ENCODE measurements at places on chromosomes 5 and 9.

DNA sequence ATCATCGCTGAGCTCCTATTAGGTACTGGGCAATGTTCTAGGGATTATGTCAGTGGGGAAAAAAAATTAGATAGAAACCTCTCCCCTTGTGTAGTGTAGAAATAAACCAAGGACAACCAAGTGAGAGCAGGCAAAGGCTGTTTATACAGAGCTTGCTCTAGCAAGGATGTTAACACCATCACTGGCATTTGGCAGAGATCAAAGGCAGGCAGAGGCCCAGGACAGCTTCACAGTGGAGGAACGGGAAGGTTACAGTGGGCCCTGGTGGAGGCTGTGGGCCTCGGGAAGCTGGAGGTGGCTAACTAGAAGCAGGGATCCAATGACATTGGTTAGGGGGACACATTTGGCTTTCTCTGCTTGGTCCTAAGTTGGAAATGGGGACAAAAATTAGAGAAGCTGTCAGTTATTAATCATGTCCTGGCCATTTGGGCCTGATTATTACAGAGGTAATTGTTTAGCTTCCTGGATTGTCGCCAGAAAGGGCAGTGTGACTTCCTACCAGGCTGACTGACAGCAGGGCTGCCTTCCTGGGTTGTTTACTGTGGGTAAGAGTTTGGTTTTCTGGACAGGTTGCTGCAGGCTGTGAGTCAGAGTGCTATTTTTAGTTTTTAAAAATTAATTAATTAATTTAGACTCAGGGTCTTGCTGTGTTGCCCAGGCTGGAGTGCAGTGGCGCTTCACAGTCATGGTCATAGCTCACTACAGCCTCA lies 259.3 kb downstream of the ROR2 start:
- DNase-seq, result no peak

DNA sequence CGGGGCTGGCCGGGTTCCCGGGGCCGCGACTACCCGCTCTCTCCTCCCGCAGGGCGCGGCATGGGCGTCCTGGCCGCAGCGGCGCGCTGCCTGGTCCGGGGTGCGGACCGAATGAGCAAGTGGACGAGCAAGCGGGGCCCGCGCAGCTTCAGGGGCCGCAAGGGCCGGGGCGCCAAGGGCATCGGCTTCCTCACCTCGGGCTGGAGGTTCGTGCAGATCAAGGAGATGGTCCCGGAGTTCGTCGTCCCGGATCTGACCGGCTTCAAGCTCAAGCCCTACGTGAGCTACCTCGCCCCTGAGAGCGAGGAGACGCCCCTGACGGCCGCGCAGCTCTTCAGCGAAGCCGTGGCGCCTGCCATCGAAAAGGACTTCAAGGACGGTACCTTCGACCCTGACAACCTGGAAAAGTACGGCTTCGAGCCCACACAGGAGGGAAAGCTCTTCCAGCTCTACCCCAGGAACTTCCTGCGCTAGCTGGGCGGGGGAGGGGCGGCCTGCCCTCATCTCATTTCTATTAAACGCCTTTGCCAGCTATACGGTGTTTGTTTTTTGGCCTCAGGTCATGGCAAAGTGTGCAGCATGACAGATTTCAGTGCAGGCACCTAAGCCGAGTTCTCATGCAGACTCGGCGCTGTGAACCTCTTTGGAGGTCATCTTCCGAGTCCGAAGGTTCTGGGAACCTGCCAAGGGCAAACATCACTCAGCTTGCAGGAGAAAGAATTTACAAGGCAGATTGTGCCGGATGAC lies 516 bp downstream of the MRPL41 start:
- DNase-seq, result peak; percentile 35

DNA sequence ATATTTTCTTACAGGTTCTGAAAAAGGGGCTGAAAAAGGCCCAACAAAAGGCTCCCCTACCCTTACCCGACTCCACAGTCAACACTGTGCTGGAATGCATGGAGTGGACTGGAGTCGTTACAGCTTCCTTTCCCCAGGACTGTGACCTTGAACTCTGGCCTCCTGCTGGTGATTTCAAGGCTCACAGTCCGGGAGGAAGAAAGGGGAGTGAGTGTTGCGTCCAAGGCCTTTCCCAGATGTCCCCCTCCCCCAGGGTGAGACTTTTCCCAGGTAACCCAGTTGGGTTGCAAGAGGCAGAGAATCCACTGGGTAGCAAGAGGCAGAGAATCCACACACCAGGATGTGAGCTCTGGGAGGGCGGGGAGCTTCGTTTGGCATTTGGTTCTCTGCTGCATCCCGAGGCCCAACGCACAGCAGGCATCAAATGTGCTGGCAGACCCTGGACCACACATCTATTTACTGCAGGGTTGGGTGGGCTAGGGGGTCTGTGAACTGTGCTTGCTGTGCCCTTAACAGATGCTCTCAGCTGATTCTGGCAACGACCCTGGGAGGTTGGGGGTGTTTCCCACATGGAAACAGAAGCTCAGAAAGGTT lies 37.5 kb downstream of the FABP6 start:
- no peak for DNase-seq

- DNase-seq, result no peak
Measured at GRCh38 chr9:109108318-109108717, 11.4 kb downstream of the TMEM245 start.

DNA sequence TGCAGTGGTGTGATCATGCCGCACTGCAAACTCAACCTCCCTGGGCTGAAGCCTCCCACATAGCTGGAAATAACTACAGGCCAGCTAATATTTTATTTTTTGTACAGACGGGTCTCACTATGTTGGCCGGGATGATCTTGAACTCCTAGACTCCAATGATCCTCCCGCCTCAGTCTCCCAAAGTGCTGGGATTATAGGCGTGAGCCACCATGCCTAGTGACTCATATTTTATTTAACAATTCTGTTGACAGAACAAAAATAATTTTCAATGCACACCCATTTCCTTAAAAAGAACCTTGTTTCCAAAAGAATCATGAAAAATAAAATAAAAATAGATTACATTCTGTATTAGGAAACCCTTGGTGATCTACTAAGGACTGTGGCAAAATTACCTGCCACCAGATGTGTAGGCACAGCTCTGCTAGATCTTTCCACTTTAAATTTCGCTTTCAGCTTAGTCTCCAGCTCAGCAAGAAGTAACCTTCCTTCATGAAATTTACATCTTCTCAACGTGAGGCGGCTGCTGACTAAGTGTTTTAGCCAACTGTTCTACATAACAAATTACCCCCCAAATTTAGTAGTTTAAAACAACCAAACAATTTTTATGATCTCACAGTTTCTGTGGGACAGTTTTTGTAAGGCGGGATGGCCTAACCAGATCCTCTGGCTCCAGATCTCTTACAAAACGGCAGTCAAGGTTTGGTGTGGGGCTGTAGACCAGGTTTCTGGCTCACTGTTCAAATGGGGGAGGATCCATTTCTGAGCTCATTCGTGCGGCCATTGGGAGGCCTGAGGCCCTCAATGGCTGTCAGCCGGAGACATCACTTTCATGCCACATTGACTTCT lies 32.6 kb upstream of the GOLPH3 start:
- DNase-seq, result no peak

GRCh38 chr5:160434022-160434531 lies 12.4 kb downstream of the PTTG1 start:
- DNase-seq, result peak; percentile 33

- no peak for DNase-seq
Measured at GRCh38 chr5:176161431-176161830, 76.8 kb upstream of the SIMC1 start.

GRCh38 chr5:96404191-96404867 lies 28.7 kb downstream of the PCSK1 start:
- DNase-seq, result no peak

GRCh38 chr9:131606896-131607567 lies 61.7 kb downstream of the PRRT1B start:
- DNase-seq, result no peak

- peak; percentile 34 for DNase-seq
Measured at GRCh38 chr5:80346055-80346454, 26.3 kb downstream of the SPZ1 start.

DNA sequence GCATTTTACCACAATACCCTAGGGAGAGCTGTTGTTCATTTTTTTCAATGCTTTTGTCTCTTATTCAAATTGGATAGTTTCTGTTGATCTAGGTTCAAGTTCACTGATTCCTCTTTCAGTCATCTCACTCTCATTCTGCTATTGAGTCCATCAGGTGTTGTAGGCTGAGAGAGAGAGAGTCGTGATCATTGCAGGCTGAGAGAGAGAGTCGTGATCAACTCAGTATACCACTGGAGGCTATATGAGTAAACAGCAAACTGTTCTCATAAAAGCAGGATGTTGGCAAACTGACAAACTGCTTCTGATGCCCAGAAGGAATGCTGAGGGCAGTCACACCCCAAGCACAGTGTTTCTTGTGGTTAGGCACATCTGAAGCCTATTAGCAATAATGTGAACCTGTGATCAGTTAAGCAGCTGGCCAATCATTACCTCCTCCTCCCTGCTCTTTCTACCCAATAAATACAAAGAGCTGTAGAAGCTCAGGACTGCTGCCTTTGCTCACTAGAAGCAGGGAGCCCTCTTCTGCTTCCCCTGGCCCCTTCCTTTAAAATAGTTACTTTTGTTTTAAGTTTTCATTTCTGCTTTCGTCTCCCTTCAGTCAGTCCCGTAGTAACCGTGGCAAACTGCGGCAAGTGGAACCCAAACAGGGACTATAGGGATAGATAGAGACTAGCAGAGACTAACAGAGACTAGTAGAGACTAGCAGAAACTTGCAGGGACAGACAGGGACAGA lies 476.1 kb upstream of the ACO1 start:
- no peak for DNase-seq

GRCh38 chr5:9156282-9156681 lies 389.6 kb downstream of the SEMA5A start:
- no peak for DNase-seq

- no peak for DNase-seq
Measured at GRCh38 chr5:159096243-159096923, 3.3 kb downstream of the EBF1 start.

DNA sequence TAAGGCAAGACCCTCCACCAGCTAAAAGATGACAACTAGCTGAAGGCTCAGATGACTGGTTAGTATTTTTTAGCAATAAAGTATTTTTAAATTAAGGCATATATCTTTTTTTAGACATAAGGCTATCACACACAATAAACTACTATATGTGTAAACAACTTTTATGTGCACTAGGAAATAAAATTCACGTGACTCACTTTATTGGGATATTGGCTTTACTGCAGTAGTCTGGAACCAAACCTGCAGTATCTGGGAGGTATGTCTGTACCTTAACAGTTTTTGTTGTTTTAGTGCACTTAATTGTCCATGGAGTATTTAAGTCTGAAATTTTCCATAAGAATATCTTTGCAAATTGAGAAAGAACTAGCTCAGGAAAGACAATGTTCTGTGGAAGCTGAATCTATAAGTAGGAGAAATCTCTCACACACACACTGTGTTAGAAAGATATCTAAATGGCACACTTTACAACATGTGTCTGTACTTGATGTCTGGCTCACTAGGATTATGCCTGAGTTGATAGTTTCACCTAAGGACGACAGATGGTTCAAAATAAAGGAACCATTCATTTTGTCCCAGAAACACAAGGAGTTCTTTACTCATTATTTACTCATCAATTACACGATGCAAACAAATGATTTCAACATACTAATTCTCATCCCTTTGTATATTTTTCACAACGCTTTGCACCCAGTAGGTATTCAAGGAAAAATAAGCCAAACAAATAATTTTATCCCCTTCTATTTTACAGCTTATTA lies 4.6 kb downstream of the RAPGEF6 start:
- no peak for DNase-seq

DNA sequence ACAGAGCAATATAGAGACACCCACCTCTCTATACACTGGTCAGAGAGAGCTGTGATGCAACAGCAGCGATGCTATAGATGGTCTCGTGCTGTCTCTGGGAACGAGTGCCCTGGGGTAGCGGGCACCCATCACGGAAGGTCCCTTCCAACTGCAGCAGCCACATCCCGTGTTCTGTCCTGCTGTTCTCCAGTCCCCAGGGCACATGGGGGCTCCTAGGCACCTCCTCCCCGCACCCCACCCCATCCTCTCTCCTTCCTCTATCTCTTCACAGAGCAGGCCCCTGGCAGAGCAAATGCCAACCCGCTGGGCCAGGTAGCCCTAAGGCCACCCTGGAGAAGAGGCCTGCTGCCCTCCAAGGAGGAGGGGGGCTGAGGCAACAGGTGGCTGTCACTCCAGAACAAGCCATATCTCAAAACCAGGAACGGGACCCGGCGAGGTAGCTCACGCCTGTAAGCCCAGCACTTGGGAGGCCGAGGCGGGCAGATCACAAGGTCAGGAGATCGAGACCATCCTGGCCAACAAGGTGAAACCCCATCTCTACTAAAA lies 8.2 kb downstream of the FIBCD1 start:
- DNase-seq, result no peak

DNA sequence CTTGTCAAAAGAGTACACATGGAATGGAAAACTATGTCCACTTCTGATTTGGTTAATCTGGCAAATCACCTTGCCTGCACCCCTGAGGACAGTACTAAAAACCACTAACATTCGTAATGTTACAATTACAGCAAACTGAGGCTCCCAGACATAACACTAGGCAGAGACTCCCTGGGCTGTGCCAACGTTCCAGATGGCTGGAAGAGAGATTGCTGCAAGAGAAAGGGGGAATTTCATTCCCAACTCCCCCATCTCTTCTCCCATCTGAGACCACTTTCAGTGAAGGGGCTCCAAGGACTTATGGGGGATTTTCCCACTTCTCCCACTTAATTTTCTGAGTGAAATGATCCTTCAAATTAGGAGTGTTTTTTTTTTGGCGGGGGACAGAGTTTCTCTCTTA lies 11.3 kb downstream of the OR1J1 start:
- no peak for DNase-seq

DNA sequence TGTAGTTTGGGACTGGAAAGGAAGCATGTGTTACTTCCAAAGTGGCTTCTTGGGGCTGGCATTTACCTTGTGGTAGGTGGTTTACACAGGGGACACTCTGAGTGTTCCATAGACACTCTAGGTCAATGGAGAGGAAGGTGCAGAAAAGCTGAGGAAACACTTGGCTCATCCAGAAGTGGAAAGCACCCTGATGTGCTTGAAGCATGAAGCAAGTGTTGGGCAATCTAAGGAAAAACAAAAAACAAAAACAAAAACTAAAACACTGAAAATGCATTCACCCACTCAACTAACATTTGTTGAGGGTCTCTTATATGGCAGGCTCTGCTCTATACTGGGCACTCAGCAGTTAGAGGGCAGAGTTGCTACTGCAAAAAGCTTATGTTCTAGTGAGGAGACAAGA lies 2.9 kb upstream of the ERAP2 start:
- no peak for DNase-seq

GRCh38 chr5:27387535-27388073 lies 349.2 kb upstream of the CDH9 start:
- DNase-seq, result no peak

DNA sequence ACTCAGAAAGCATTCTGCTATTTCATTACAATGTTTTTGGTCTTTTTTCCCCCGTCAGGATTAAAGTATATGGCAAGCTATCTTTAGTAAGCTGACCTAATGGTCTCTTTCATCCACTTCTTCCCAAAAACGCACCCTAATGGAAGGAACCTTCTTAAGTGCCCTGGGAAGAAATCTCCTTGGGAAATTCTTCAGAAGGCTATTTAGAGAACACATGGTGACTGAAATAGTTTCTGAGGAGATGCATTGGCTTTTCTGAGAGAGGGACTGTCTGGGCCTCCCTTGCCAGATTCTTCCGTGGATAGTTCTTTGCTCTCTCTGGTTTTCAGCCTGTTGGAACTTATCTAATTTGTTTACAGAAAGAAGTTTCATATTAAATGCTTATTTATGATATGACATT lies 524.1 kb upstream of the MEF2C start:
- DNase-seq, result no peak
